ENCODE measurements at places on chromosomes 6 and 20.

- DNase-seq, result no peak
Observed at GRCh38 chr6:5174244-5174643, 86.5 kb downstream of the LYRM4 start.

GRCh38 chr6:2245877-2246863, 765 bp upstream of the GMDS start:
- peak; percentile 39 for DNase-seq

DNA sequence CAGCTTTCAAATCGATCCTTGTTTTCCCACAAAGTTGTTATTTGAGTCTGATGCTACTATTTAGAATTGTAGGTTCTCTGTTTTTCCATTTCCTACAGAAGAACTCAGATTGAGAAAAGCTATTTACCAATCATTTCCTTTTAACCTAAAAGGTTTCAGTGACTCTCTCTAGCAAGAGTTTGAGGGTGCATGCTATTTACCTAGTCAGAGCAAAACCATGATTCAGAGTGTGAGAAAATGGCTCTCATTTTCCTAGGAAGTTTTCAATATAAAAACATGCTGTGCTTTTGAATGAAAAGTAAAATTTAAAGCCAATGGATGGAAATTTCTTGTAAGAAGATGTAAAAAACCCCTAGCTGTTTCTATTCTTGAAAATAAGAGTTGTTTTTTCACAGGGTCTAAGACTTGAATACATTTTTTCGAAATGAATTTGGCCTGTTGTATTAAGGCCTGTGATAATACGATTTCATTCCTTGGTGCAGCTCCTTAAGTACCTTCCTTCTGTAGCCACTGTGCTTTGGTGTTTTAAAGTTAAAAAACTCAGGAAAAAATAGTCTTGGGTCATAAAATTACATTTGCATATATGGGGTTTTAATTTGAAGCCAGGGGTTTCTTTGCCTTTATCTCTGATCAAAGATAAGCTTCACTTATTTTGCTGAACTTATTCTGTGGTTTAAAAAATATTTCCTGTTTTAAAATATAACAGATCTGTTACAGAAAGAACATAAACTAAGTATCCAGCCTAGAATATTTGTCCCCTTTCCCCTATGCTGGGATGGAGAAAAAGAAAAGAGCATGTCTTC, 18.0 kb upstream of the RSPH3 start:
- no peak for DNase-seq

DNA sequence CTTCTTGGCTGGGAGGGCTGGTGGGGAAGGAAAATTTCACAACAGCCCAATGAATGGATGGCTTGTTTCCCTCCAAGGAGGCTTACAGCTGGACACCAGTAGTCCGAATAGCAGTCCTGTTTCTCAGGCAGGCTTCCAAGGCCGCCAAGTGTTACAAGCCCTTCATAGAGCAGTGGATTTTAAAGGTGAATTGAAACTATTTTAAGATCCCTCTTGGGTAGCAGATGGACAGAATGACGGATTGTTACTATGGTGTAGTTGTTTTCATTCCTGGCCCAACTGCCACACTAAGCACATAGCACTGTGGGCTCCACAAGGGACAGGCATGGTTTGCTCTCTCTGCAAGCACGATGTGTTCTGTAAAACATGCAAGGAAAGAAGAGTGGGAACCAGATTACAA, 203.3 kb upstream of the TAB2 start:
- peak; percentile 22 for DNase-seq

DNA sequence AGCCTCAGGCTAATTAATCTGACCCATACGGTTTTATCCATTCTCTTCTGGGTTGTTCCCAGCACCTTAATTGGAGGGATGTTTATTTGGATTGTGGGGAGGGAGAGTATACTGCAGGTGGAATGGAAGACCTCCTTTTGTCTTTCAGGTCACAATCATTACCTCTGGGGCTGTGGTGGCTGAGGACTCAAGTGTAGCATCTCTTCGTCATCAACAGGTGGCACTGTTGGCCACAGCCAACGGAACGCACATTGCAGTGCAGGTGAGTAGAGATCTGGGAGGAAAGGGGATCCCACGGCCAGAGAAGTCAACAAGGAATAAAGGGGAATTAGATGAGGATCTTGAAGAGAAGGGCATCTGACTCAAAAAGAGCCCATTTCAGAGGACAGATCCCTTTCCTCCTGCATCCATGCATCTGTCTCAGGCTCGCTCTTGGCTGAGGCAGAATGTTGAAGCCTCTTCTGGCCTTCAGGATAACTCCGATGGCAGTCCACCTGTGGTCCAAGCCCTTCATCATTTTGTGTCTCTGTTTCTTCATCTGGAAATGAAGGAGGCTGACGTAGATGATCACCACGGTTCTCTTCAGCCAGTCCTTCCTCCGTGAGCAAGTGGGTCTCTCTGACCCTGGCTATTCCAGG, 3.2 kb upstream of the DEF6 start:
- peak; percentile 67 for DNase-seq

GRCh38 chr20:48463916-48464315, 363.9 kb downstream of the PREX1 start:
- peak; percentile 30 for DNase-seq

GRCh38 chr6:84525907-84526306, 238.5 kb downstream of the TBX18 start:
- no peak for DNase-seq

GRCh38 chr20:63265891-63266515, 6.6 kb upstream of the ARFGAP1 start:
- no peak for DNase-seq

DNA sequence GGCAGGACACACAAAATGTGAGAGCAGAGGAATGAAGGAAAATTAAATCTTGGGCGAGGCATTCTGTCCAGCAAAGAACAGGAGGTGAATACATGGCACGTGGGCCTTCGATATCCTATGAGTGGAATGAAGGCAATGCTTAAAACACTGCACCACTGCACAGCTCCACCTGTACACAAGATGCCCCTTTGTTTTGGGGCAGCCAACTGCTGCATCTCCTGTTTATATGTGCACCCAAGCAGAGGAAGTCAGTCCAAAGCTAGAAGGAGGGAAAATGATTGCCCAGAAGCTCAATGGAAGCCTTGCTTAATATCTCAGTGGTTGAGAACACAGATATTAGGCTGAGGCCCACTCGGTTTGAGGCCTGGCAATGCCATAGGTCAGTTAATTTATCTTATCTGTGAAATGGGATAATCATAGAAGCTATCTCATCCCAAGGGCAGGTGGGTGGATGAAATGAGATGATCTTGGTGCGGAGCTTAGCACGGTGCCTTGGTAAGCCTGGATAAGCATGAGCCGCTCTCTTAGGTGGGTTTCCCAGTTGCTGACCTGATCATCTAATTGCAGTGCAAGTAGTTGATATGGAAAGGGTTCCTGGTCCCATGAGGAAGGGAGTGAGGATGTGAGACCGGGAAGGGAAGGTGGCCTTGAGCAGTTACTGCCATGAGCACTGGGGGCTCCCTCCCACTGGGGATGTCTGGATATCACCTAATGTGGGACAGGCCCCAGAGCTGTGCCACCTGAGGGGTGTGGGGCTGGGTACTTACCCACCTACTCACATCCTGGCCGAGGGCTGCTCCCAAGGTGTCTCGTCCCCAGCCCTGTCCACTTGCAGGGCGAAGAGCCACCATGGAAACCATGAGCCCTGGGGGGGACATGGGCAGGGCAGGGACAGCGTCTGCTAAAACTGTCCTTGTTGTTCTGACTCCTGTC, 9.9 kb downstream of the BANF2 start:
- DNase-seq, result no peak

DNA sequence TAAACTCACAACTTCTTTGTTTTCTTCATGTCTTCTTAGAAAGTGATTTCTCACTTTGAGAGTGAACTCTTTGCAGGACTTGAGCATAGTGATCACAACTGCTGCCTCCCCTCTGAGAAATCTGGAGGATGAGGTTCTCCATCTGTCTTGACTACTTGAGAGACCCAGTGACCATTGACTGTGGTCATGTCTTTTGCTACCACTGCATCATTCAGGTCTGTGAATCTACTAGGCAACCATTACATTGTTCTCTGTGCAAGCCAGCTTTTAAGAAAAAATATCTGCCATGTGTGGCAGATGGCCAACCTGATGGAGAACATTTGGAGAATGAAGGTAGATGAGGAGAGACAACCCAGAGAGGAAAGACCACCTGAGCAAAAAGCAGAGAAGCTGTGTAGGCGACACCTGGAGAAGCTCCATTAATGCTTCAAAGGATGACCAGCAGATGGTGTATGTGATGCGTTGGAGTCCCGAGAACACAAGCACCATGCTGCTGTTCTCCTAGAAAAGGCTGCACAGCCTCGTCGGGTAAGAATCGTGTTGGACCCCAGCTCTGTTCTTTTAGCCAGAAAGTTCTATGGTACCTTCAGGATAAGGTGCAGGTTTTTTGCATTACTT, 25.1 kb upstream of the TRIM26 start:
- no peak for DNase-seq

DNA sequence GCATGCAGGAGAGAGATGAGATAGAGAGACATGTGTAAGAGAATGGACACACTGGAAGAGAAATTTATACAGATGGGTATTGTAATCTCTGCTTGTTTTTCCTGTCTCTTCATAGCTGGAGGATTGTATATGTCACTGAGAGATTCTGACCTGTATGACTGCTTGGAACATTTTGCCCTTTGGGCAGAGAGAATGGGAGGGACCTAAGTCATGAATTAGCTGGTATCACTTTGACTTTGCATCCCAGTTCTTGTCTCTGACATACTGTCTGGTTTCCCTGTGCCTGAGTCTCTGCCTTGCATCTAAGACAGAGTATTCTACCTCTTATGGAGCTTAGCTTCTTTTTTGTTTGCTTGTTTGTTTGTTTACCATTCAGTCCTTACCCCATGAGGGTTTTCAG, 37.0 kb upstream of the ASCC3 start:
- DNase-seq, result no peak

GRCh38 chr20:51062065-51062464, 39.2 kb upstream of the KCNG1 start:
- no peak for DNase-seq

DNA sequence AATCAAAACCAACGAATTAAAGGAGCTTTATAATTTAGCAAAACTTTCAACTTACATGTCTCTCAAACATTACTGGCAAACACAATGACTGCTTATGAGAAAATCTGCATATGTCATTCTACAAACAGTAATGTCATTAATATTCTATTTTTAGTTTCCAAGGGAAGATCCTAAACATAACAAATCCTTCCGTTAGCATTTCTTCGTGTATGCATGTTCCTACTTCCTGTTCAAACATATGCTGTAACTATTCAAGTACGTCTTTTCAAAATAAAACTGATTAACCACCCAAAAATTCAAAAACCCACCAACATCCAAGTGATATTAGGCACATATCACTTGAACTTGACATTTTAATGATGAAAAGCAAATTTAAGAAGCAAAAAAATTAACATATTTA, 131.3 kb downstream of the HACE1 start:
- no peak for DNase-seq

GRCh38 chr6:113104541-113104940, 752.6 kb upstream of the MARCKS start:
- no peak for DNase-seq

- no peak for DNase-seq
Observed at GRCh38 chr20:62964700-62965099, 12.2 kb downstream of the SLC17A9 start.

- no peak for DNase-seq
Observed at GRCh38 chr20:18154342-18154741, 16.7 kb downstream of the KAT14 start.

- no peak for DNase-seq
Observed at GRCh38 chr6:80179695-80180094, 73.2 kb downstream of the BCKDHB start.

GRCh38 chr6:127518710-127519468, at the start of gene MTCL3:
Gene MTCL3, minus strand, starts transcription at chr6:127519335.
- peak; percentile 87 for DNase-seq

GRCh38 chr6:8707956-8708772, 272.8 kb upstream of the SLC35B3 start:
- DNase-seq, result peak; percentile 3

DNA sequence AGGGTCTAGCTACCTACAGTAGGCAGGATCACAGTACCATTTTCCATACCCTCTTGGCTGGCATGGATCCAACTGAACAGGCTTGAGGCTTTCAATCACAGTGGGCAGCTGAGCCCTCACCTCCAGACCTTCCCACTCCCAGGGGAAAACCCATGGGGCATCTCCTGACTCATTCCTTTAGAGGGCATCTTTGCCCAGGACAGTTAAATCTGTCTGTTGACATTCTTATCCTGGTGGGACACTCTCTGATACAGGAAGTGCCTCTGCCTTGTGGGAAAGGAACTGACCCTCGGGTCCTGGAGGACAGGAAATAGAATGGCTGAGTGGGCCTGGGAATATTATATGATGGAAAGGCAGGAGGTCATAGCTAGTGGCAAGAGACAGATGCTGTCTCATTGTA, 10.2 kb upstream of the EPB41L1 start:
- DNase-seq, result no peak

GRCh38 chr6:53671111-53671510, 5.6 kb upstream of the KLHL31 start:
- no peak for DNase-seq

GRCh38 chr6:168016721-168017525, 19.5 kb downstream of the KIF25 start:
- no peak for DNase-seq

GRCh38 chr20:2637246-2637645, 15.2 kb upstream of the NOP56 start:
- no peak for DNase-seq

- no peak for DNase-seq
Observed at GRCh38 chr6:79864001-79864400, 83.4 kb downstream of the ELOVL4 start.

DNA sequence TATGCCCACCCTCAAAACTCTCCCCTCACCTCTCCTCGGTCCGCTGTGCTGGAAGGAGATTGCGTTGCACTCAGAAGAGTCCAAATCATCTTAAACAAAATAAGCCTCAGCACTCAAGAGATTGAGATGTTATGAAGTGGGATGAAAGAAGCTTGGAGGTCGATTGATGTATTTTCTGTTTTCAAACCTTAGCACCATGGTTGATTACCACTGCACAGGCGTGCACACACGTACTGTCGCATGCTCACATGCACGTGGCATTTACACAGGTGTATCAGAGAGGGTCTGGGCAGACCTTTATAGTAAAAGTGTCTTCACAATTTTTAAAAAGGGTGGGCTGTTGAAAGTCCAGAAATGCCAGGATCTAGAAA, 612 bp upstream of the AGPAT4 start:
- no peak for DNase-seq

DNA sequence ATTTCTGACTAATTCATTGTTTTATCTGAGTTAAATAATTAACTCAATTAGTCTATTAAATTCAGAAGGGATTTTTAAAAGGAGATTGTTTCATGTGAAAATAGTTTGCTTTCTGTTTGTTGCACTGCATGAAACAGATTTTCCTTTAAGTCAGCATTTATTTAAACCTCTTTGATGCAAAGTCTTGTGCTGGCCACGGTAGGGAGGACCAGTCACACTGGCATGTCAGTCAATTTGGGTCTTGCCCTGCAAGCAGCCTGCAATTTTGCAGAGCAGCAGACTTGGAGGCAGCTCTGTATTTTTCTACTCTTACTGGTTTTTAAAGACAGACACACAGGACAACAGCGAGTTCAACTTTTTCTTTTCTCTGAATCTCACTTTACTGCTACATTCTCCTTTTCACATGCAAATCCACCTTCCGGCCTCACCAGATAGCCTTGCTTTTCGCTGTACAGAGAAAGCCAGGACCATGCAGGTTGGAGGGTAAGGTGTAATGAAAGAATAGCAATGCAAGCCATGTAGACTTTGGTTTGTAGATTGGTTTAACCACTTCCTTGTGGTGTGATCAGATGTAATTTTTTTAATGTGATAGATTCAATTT, 689.9 kb upstream of the AGPAT4 start:
- DNase-seq, result no peak
